ENCODE measurements at places on chromosomes 1 and 21.

- no peak for DNase-seq
These were observed 5.9 kb upstream of the DPH2 start for GRCh38 chr1:43963890-43964289.

GRCh38 chr1:92484472-92485380, 2.0 kb downstream of the GFI1 start:
- peak; percentile 53 for DNase-seq

DNA sequence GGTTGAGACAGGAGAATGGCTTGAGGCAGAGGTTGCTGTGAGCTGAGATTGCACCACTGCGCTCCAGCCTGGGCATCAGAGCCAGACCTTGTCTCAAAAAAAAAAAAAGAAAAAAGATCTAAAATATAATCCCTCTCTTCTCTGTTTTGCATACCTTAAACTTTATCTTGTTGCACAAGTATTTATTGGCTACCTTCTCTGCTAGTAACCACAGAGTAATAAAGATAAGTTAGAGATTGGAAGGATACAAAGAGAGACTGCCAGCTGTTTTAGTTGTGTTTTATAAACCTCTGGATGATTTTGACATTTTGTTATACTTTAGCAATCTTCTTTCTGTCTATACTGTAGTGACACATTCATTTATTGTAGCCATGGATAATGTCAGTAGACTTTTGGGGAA, 27.7 kb downstream of the AGO3 start:
- no peak for DNase-seq

GRCh38 chr1:246794048-246794827, 70.0 kb downstream of the SCCPDH start:
- DNase-seq, result no peak

DNA sequence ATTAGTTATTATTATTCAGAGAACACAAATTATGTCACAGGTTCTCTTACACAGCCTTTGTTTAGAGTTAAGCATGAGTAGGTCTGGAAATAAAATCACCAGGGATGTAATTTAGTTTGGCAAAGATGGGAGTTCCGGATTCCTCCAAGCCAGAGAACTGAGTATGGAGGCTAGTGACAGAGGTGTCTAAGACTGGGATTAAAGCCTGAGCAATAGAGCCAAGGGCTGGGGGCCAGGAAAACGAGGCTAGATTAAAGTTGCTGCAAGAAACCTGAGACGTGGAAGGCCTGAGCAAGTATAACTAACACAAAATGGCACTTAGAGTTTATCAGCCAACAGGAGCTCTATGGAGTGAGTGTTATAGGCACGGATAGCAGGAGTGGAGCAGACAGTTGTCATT, 381.6 kb downstream of the SRGAP2C start:
- no peak for DNase-seq

DNA sequence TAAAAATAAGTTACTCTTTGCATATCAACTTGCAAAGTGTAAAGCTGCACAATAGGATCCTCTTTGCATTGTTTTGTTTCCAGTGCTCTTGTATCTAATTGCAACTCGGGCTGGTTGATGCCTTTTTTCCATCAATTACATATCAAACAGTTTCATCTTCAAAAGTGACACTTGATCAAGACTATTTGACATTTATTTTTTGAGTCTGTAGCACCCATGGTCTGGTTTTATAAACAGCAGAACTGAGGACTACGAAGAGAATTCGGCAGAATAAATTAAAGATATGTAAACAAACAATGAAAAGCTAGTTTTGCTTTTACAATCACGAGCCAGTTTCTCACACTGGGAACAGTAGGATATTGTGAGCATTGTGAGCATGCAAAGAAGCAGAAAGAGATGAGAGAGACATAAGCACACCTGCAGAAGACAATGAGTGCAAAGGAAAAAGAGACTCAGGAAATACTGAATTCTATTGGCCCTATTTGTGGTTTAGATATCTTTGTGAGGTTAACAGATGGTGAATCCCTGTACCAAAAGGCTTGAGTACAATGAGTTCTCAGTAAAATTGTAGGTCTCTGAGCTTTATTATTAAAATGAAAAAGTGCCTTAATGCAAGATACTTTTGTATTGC, 45.4 kb downstream of the RPL5 start:
- no peak for DNase-seq

- DNase-seq, result no peak
These were observed 182.0 kb upstream of the SGIP1 start for GRCh38 chr1:66351913-66352312.

DNA sequence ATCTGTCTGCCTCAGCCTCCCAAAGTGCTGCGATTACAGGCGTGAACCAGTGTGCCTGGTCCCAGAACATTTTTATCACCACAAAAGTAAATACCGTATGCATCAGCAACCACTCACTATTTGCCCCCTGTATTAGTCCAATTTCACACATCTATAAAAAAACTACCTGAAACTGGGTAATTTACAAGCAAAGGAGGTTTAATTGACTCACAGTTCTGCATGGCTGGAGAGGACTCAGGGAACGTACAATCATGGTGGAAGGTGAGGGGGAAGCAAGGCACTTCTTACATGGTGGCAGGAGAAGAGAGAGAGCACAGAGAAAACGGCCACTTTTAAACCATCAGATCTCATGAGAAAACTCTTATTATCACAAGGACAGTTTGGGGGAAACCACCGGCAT, 25.6 kb upstream of the CTH start:
- DNase-seq, result no peak

Data from stimulated activated CD4-positive, alpha-beta T cell treated with anti-CD3 and anti-CD28 coated beads, Interleukin-1b, Interleukin-23, amount 100 ng/mL, for 1 hour (primary cell).